ELR (cell line): ENCODE measurements at places on chromosomes 12 and 14.
A peak's percentile ranks its signal among the peaks of the same experiment; 100 is the strongest.

GRCh38 chr12:17148706-17149105 lies 542.7 kb upstream of the LMO3 start:
- no peak for DNase-seq

GRCh38 chr12:55693323-55694187 lies 14.1 kb downstream of the ITGA7 start:
- no peak for DNase-seq

GRCh38 chr12:84702001-84702400 lies 210.6 kb downstream of the SLC6A15 start:
- DNase-seq = peak; percentile 7

DNA sequence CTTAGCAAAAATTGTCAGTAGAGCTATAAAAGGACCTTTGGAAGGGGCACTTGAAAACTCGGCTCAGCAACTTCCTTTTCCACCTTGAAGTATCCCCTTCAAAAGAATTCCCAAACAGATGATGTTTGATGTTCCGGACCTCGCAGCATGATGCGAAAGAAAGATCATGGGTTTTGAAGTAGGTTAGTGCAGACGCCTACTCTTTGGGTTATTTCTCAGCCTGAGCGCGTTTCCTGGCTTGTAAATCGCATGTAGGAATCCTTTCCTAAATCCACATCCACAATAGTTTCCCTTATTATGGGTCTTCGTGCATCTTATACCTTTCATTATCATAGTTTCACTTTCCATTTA lies 584 bp upstream of the NEDD1 start:
- no peak for DNase-seq

DNA sequence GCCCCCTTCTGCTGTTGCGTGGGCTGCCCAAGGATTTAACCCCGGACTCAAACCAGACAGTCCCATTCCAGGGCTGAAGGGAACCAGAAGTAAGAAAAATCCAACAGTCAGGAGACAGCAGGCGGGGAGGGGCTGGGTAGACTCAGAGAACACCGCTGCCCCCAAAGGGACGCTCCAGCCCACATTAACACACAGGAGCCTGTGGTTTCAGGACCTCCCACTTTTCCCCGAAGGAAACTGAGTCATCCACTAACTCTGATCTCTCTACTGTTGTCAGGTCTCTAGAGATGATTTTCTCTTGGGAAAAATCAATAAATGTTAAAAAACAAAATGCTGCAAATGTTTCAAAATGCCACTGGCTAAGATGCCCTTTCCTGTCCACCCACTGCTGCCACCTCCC lies 41.6 kb downstream of the FBXO21 start:
- DNase-seq = no peak

- peak; percentile 87 for DNase-seq
Observed at GRCh38 chr14:99745307-99745951, 47.8 kb upstream of the EML1 start.

DNA sequence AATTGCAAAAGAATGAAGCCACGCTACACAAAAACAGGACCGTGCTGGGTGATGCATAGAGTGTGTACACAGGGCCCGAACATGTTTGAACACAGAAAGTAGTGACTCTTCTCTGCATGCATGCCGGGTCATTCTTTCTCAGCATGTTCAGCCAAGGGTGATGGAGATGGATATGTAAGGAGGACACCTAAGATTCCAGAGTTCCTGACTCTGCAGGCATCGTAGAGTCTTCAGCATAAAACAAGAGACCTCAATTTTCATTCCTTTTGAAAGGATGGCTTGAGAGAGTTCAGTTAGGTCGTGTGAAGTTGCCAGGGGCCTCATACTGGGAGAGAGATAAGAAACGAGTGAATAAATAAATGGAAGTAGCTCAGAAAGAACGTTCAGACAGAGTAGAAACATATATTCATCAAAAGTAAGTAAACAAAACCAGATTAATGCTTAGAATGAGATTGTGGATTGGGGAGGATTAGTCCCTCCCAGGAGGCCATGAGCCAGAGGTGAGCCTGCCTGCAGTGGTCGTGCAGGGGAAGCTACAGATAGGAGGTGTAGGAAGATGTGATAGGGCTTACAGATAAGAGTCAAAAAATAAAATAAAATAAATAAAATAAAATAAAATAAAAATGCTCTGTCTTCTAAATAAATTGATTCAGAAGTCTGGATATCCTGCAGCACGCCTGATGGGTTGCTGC lies 27.6 kb upstream of the SEL1L start:
- DNase-seq = no peak

- DNase-seq = no peak
Observed at GRCh38 chr12:108843187-108843586, 14.2 kb downstream of the SSH1 start.

DNA sequence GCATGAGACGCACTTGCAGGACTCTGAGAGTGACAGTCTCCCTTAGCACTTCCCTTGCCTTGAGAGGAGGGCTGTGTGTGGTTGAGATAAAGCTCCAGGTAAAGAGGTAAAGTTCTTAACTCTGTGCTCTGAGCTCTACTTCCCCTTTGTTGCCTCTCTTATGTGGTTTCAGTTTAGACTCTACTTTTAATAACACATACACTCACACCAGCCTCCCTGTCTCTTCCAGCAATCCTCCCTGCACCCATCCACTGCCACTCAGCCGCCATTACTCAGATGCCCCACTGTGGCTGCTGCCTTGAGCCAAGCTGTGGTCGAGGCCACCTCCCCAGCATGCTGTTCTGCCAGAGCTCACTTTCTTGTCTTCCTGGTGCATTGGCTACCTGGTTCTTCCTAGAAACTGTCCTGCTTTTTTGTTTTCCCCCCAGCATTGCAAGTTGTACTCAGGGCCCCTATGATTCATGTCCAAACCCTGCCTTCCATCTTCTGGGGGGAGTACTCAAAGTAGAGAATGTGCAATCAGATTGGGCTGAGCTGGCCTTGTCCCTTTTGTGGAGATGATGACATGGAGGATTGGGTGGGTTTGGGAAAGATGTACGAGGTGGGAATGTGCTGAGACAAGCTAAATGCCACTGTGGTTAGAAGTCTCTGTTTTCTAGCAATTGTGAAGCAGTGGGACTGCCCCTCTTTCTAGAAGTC lies 115.5 kb upstream of the PARP11 start:
- DNase-seq = no peak

GRCh38 chr12:78157199-78157598 lies 326.5 kb downstream of the NAV3 start:
- DNase-seq = no peak

DNA sequence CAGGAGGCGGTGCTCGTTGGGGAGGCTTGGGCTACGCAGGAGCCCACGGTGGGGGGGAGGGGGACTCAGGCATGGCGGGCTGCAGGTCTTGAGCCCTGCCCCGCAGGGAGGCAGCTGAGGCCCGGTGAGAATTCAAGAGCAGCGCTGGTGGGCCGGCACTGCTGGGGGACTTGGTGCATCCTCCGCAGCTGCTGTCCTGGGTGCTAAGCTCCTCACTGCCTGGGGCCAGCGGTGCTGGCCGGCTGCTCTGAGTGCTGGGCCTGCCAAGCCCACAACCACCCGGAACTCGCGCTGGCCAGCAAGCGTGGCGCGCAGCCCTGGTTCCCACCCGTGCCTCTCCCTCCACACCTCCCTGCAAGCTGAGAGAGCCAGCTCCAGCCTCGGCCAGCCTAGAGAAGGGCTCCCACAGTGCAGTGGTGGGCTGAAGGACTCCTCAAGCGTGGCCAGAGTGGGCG lies 3.2 kb downstream of the METTL25 start:
- no peak for DNase-seq

GRCh38 chr12:26125400-26126339 lies 833 bp upstream of the BHLHE41 start:
- peak; percentile 83 for DNase-seq

DNA sequence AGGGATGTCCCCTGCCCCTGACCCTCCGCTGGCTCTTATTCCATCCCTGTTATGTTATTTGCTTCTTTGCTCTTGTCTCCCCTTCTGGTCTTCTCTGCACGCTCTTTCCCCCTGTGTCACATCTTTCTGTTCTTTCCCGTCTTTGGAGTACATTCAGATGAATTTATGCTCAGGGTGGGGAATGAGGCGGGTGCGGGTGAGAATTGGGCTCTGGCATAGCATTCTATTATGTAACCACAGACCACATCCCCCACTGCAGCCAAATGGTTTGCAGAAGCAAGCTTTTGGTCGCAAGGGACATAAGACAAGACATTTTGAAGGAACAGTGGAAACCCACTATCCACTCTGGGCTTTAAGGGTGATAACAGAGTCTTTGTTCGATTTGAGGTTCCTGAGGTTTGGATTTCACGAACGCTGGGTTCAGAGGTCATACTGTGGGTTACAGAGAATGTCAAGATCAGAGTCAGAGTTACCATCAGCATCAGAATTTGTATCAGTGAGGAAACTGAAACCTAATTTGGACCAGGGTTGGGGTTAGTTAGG lies 3.8 kb downstream of the ENDOU start:
- DNase-seq = no peak

GRCh38 chr12:111803038-111803626 lies 36.4 kb downstream of the ALDH2 start:
- DNase-seq = no peak

DNA sequence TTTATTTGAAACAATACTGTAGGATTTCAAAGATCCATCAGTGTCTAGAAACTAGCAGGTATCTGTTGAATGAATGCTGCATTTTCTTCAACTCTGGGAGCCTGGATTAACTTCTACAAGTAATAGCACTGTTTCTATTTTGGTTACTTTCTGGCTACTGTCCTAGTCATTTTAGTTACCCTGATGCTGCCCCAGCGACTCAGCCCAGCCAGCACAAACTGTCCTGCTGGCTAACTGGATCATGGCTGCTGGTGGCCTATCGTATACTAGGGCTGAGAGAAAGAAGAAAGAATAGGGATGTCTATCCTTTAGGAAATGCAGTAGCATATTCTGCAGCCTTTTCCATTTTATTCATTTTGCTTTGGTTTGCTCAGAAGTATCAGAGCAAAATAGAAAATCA lies 53.9 kb downstream of the NTN4 start:
- DNase-seq = no peak

DNA sequence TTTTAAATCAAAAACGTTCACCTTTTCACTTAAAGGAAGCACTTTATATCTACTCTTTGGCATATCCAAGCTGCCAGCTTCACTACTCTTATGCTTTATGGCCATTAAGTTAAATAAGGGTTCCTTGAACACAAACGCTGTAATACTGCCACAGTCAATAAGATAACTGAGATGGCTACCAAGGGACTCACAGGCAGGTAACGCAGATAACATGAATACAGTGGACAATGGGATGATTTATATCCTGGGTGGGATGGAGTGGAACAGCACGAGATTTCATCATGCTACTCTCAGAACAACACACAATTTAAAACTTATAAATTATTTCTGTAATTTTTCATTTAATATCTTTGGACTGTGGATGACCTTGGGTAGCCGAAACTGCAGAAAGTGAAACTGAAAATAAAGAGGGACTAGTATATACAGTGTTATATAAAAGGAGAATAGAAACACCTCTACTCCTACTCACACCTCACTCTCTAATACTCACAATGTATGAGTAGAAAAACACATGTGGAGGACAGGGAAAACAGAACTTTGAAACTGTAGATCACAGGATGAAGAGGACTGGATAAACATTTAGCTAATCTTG lies 367.3 kb downstream of the C12orf50 start:
- DNase-seq = peak; percentile 40

GRCh38 chr12:68324531-68324930 lies 7.6 kb downstream of the MDM1 start:
- no peak for DNase-seq

- DNase-seq = no peak
Observed at GRCh38 chr14:68501614-68502052, 291.2 kb downstream of the ZFP36L1 start.
